ENCODE measurements at places on chromosomes 4 and X.

GRCh38 chrX:119753001-119753400 is 5.4 kb upstream of the SOWAHD start:
- DNase-seq = no peak

- no peak for DNase-seq
These were observed 71.8 kb upstream of the ALG13 start for GRCh38 chrX:111609206-111609605.

GRCh38 chr4:2608291-2608690 is 71.8 kb downstream of the FAM193A start:
- DNase-seq = no peak

DNA sequence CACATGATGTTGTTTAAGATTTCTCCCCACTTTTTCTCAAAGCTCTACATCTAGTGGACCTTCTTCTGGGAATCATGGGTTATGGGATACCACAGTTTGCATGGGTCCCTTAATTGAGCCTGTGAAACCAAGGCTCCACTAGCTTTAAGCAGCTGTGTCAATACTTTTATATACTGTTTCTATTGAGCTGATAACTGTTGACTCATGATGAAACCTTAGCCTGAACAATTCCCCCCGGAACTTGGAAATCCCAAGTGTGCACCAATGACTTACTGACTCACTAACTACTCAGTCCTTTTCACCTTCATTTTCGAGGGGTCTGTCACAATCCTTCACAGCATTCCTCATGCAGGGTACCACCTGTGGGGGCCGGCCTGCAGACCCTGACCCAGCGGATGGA is 12.7 kb upstream of the SPIN4 start:
- no peak for DNase-seq

DNA sequence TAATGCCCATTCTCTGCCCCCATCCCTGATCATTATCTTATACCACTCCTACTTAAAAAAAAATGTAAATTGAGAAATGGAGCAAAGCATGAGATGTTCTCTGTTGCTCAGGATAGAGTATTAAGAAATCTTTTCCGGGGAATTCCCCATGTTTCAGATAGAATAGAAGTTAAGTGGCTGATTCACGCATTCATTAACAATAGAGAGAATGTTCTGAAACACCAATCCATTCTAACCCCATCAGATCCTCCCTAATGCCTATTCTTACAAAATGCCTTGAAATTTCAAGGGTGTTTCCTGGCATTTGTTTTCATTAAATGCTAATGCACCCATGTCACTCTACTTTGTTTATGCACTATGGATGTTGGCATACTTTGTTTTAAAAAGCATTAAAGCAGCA is 101.1 kb downstream of the AREG start:
- no peak for DNase-seq
